ENCODE measurements at places on chromosomes 3 and 15. TPM values are rescaled to one million over a fixed set of nuclear protein-coding genes. Genes with fewer than 3 reads are reported as not detected.
A peak's percentile ranks its signal among the peaks of the same experiment; 100 is the strongest.

GRCh38 chr15:88258093-88258641 lies 1.6 kb upstream of the NTRK3 start:
- peaks cover 59% of the 10 kb centered on the region for H3K27me3 ChIP-seq
- H3K4me3 ChIP-seq, result peak overlapping the region; percentile 60
- H3K4me1 ChIP-seq, result peaks cover 3% of the 10 kb centered on the region
- no peaks in the 10 kb centered on the region for H3K36me3 ChIP-seq
- no peak overlapping the region for H3K27ac ChIP-seq
- DNase-seq, result no peak

DNA sequence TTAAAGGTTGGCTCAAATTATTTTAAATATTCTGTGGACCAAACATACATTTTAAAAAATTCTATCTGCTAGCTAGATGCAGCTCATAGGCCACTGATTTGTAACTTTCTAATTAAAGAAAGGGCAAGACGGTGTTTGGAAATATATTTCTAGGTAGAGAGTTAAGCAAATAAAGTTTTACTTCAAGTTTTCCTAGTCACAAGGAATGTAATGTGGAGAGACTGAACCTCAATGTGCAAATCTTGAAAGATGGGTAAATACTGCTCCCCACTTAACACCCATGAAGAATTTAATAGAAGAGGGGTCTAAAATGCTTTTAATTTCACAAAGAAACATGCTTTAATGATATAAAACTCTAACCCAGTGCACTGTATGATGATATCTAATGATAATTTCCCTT lies 175.2 kb downstream of the TIGIT start:
- H3K36me3 ChIP-seq, result no peaks in the 10 kb centered on the region
- DNase-seq, result no peak
- no peaks in the 10 kb centered on the region for H3K27me3 ChIP-seq
- H3K27ac ChIP-seq, result no peak overlapping the region
- H3K4me3 ChIP-seq, result no peak overlapping the region

- H3K4me1 ChIP-seq, result no peaks in the 10 kb centered on the region
- no peak overlapping the region for H3K27ac ChIP-seq
- no peak overlapping the region for H3K4me3 ChIP-seq
- DNase-seq, result no peak
- no peaks in the 10 kb centered on the region for H3K36me3 ChIP-seq
These were observed 54.7 kb downstream of the TRPM1 start for GRCh38 chr15:31046759-31047359.

- no peaks in the 10 kb centered on the region for H3K36me3 ChIP-seq
- H3K27me3 ChIP-seq, result no peaks in the 10 kb centered on the region
- DNase-seq, result no peak
- no peak overlapping the region for H3K27ac ChIP-seq
- no peak overlapping the region for H3K4me3 ChIP-seq
- H3K4me1 ChIP-seq, result peaks cover 9% of the 10 kb centered on the region
These were observed 36.3 kb downstream of the CA12 start for GRCh38 chr15:63345391-63345752.

DNA sequence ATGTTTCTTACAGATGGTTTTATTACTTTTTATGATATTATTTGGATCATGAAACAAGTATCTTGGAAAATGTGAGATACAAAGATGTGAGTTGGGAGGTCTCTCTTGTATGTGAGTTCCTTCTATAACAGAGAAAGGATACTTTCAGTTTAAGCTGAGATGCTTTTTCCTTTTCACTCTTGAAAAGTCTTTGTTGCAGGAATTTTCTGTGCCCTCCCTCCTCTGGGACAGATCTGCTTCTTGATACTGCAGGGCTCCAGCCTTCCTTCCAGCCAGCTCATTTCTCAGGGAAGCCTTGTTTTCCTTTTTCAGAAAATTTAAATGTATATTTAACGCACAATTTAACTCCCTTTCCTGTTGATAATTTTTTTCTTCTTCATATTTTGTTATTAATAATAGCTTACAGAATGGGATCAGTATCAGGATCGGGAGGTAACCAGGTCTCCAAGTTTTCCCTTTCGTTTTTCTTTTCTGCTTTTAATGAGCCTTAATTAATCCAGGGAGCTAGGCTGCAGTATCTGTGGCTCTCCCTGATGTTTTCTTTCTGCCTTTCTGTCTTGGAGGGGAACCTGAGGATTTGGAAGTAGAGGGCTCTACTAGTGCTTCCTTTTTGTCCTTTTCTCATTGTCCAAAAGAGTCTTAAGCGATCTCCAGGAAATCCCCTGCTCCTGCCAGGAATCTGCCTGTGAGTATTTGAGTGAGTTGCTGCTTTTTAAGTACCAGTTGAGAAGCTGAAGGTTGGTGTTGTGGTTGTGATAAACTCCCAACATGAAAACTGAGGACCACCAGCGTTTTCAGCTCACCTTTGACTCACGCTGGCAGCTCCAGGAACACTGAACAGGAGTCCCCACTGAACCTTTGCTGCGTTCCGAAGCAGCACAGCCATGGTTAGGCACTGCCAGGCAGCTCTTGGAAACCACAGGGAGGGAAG lies 105.7 kb downstream of the IGF1R start:
- H3K27ac ChIP-seq, result peak overlapping the region; percentile 50
- no peaks in the 10 kb centered on the region for H3K27me3 ChIP-seq
- H3K36me3 ChIP-seq, result no peaks in the 10 kb centered on the region
- DNase-seq, result no peak
- H3K4me1 ChIP-seq, result peaks cover 47% of the 10 kb centered on the region
- peak overlapping the region; percentile 38 for H3K4me3 ChIP-seq

DNA sequence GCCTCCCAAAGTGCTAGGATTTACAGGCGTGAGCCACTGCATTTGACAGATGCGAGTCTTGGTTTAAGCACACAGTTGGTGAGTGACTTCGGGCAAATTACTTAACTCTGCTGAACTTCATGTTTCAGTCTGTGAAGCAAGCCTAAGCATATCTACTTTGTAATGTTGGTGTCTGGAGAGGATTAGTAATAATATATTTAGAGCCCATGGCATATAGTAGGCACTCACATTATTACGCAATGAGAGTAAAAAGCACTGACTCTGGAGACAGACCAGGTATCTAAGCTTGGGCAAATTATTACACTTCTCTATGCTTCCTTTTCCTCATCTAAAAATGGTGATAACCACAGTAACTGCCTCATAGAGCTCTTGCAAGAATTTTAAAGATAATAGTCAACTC lies 208.7 kb upstream of the P2RY1 start:
- no peaks in the 10 kb centered on the region for H3K36me3 ChIP-seq
- DNase-seq, result no peak
- no peak overlapping the region for H3K27ac ChIP-seq
- no peak overlapping the region for H3K4me3 ChIP-seq
- H3K27me3 ChIP-seq, result no peaks in the 10 kb centered on the region
- no peaks in the 10 kb centered on the region for H3K4me1 ChIP-seq

DNA sequence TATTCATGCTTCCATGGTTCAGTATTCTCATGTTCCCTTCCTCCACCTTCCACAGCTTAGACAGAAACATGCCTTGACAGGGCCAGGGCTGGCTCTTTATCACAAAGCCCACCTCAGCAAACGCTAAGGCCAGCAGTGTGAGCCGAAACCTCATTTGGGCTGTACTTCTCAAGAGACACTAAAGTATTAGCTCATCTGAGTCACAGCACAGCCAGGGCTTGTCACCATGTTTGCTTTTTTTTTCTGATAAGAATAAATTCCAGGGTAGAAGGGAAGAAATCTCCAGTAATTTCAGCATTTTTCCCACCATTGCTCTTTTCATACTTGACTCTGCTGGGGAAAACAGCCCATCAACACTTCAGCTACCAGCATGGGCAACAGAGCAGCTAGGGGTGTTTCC lies 95.4 kb downstream of the MYLK start:
- H3K27ac ChIP-seq, result no peak overlapping the region
- no peak overlapping the region for H3K4me3 ChIP-seq
- no peak for DNase-seq
- H3K27me3 ChIP-seq, result no peaks in the 10 kb centered on the region

- no peaks in the 10 kb centered on the region for H3K36me3 ChIP-seq
- no peak overlapping the region for H3K27ac ChIP-seq
- no peaks in the 10 kb centered on the region for H3K27me3 ChIP-seq
These were observed 38.4 kb downstream of the ABHD17C start for GRCh38 chr15:80733460-80733859.

GRCh38 chr3:77139624-77140023 lies 99.7 kb downstream of the ROBO2 start:
- H3K4me1 ChIP-seq, result no peaks in the 10 kb centered on the region
- H3K27me3 ChIP-seq, result no peaks in the 10 kb centered on the region
- H3K4me3 ChIP-seq, result no peak overlapping the region
- H3K27ac ChIP-seq, result no peak overlapping the region
- no peaks in the 10 kb centered on the region for H3K36me3 ChIP-seq

DNA sequence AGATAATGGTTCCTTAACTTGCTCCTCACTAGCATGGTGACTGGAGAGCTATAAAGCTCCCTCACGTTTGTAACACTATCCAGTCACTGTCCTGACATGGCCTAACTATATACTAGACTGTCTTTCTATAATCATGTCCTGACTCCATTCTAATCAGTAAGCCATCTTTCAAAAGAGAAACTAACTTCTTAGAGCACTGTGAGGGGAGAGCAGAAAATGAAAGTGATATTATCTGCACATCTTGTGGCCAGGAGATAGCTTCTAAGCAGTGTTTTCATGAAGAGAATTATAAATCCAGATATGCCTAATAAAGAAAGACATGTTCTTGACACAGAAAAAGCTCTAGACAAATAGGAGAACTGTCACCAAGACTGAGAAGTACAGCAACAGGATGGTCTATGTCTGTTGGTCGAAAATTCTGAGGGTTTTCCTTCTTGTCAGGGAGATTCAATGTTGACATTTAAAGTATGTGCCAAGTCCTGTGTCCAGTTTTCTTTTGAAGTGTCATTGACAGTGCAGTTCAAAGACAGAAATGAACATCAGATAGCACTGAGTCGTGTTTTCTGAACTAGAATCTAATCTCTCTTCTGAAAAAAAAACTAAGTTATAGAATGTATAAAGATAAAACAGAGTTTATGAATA lies 230.6 kb upstream of the PEX5L start:
- no peak for DNase-seq
- H3K4me1 ChIP-seq, result no peaks in the 10 kb centered on the region
- H3K27ac ChIP-seq, result no peak overlapping the region

GRCh38 chr3:126659915-126660886 lies 5.3 kb upstream of the TXNRD3 start:
- no peak for DNase-seq
- no peaks in the 10 kb centered on the region for H3K4me1 ChIP-seq
- H3K36me3 ChIP-seq, result no peaks in the 10 kb centered on the region
- no peak overlapping the region for H3K27ac ChIP-seq
- H3K4me3 ChIP-seq, result no peak overlapping the region

GRCh38 chr3:197465197-197465995 lies 90.4 kb downstream of the BDH1 start:
- no peak for DNase-seq
- H3K27ac ChIP-seq, result no peak overlapping the region
- H3K27me3 ChIP-seq, result no peaks in the 10 kb centered on the region
- H3K36me3 ChIP-seq, result no peaks in the 10 kb centered on the region
- peaks cover 8% of the 10 kb centered on the region for H3K4me1 ChIP-seq

DNA sequence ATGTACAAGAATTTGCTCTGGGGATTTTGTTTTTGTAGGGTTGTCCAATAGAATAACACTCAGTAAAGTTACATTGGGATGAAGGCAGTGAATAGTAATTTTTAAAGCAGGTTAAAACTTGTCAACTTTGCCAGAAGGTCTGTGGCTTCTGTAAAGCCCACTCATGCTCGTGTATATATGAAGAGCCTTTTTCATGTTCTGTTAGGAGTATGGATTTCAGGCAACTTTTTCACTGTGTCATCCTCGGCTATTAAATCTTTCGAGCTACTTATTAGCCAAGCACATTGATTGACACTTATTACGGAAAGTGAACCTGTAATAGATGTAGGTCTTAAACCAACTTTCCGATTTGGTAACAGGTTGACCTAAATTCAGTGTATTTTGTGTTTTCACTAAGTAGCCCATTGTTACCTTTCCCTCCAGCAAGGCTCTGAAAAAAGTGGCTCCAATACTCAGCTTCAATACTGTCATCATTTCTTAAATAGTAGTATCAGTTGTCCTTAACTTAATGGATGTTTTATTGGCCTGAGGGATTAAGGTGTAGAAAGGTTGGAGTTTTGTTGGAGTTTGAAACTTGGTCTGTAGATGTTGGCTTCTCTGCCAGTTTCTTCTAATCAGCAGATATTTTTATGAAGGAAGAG lies 1.7 kb downstream of the PAK2 start:
- H3K4me1 ChIP-seq, result peaks cover 10% of the 10 kb centered on the region
- no peaks in the 10 kb centered on the region for H3K36me3 ChIP-seq
- no peaks in the 10 kb centered on the region for H3K27me3 ChIP-seq
- peak overlapping the region; percentile 95 for H3K27ac ChIP-seq
- no peak for DNase-seq

- no peak for DNase-seq
- H3K36me3 ChIP-seq, result no peaks in the 10 kb centered on the region
- H3K4me3 ChIP-seq, result no peak overlapping the region
- no peaks in the 10 kb centered on the region for H3K27me3 ChIP-seq
- peak overlapping the region; percentile 8 for H3K27ac ChIP-seq
- peaks cover 35% of the 10 kb centered on the region for H3K4me1 ChIP-seq
These were observed 260.5 kb downstream of the PTPRG start for GRCh38 chr3:61821823-61822251.

GRCh38 chr3:88623709-88624108 lies 473.9 kb downstream of the C3orf38 start:
- no peak for DNase-seq
- H3K36me3 ChIP-seq, result no peaks in the 10 kb centered on the region
- no peak overlapping the region for H3K27ac ChIP-seq
- no peak overlapping the region for H3K4me3 ChIP-seq
- H3K27me3 ChIP-seq, result no peaks in the 10 kb centered on the region
- H3K4me1 ChIP-seq, result no peaks in the 10 kb centered on the region

GRCh38 chr15:64905119-64905831 lies 6.4 kb upstream of the ANKDD1A start:
- peak; percentile 85 for DNase-seq
- peaks cover 6% of the 10 kb centered on the region for H3K4me1 ChIP-seq
- H3K27me3 ChIP-seq, result no peaks in the 10 kb centered on the region
- no peaks in the 10 kb centered on the region for H3K36me3 ChIP-seq
- no peak overlapping the region for H3K27ac ChIP-seq

DNA sequence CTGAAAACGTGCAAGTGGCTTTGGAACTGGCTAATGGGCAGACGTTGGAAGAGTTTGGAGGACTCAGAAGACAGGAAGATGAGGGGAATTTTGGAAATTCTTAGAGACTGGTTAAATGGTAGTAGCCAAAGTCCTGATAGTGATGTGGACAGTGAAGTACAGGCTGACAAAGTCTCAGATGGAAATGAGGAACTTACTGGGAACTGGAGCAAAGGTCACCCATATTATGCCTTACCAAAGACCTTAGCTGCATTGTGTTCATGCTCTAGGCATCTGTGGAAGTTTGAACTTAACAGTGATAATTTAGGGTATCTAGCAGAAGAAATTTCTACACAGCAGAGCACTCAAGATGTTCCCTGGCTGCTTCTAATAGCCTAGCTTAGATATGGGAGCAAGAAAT lies 28.6 kb upstream of the SERPINI2 start:
- no peaks in the 10 kb centered on the region for H3K27me3 ChIP-seq
- no peak overlapping the region for H3K27ac ChIP-seq
- no peaks in the 10 kb centered on the region for H3K4me1 ChIP-seq

Gene PRTG
- total RNA-seq, result 1.6 TPM

Gene RETNLB
- not detected for total RNA-seq

Gene SEMA5B
- 12.2 TPM for total RNA-seq

Gene CCK
- total RNA-seq, result not detected

All from heart left ventricle (tissue), 16 donors.